ENCODE measurements at places on chromosomes 16 and 17.

- DNase-seq: peak; percentile 63
Observed at GRCh38 chr17:48471817-48472410, 41.9 kb upstream of the SKAP1 start.

DNA sequence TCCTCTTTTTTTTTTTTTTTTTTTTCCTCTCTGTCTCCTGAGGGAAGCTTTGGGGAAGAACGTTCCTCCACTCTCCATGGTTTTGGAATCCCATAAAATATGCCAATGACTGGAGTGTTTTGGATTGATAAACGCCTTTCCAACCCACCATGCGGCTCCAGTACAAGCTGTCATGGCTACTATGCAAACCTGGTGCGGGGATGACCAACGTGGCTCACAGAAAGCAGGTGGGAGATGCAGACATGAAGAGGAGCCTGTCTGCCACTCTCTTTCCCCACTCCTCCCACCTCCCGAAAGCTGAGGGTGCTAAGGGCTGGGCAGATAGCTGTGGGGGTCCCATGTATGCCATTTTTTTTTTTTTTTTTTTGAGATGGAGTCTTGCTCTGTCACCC is 69.9 kb upstream of the SEC14L1 start:
- no peak for DNase-seq

GRCh38 chr17:17837966-17838962 is 1.5 kb upstream of the SREBF1 start:
- no peak for DNase-seq

DNA sequence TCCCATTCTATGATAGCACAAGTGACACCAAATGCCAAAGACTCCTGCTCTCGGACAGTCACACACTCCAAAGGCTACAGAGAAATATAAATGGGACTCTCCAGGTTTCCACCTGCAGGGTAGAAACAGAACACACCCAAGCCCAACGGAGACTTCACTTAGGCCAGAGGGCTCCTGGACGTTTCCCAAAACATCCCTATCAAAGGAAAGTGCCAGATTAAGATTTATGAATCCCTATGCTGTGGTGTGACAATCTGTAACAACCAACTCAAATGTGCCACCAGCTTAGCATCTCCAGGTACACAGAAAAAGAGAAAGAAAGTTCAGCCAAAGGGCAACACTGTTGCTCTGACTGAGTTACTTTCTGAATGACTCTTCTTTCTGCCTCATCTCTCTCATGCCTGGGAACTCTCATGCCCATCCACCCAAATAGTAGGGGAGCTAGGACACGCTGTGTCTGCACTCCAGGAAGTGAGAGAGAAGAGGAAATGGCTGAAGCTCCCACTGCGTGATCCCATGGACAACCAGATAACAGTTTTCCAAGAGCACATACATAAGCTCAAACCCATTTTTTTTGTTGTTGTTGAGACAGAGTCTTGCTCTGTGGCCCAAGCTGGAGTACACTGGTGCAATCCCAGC is 49.7 kb downstream of the SMG6 start:
- no peak for DNase-seq

GRCh38 chr17:63171428-63172393 is 205.7 kb downstream of the TANC2 start:
- DNase-seq: no peak

- DNase-seq: no peak
Observed at GRCh38 chr17:43817826-43818225, 15.1 kb downstream of the MPP3 start.

- no peak for DNase-seq
Observed at GRCh38 chr16:47060596-47060995, 83.1 kb downstream of the NETO2 start.

- DNase-seq: no peak
Observed at GRCh38 chr17:6755731-6756184, at the start of gene XAF1. XAF1 (plus strand) TSS chr17:6756046; CDS start chr17:6756079, 33 bp downstream.

DNA sequence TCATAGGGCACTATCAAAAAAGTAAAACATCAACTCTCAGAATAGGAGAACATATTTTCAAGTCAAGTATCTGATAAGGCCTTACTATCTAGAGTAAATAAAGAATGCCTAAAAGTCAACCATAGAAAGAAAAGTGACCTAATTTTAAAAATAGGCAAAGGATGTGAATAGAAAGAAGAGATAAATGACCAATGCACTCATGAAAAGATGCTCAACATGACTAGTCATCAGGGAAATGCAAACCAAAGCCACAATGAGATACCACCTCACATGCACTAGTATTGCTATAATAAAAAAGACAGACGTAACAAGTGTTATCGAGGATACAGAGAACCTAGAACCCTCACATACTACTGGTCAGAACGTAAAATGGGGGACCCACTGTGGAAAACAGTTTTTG is 90.8 kb downstream of the DYNLRB2 start:
- no peak for DNase-seq

- no peak for DNase-seq
Observed at GRCh38 chr17:70934835-70935234, 765.5 kb downstream of the KCNJ2 start.

GRCh38 chr17:82942166-82943130 is 102.6 kb upstream of the ZNF750 start:
- DNase-seq: no peak

DNA sequence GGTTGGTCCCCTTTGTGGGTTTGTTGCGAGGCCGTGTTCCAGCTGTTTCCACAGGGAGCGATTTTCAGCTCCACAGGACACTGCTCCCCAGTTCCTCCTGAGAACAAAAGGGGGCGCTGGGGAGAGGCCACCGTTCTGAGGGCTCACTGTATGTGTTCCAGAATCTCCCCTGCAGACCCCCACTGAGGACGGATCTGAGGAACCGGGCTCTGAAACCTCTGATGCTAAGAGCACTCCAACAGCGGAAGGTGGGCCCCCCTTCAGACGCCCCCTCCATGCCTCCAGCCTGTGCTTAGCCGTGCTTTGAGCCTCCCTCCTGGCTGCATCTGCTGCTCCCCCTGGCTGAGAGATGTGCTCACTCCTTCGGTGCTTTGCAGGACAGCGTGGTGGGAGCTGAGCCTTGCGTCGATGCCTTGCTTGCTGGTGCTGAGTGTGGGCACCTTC is 27.3 kb upstream of the STH start:
- DNase-seq: no peak

DNA sequence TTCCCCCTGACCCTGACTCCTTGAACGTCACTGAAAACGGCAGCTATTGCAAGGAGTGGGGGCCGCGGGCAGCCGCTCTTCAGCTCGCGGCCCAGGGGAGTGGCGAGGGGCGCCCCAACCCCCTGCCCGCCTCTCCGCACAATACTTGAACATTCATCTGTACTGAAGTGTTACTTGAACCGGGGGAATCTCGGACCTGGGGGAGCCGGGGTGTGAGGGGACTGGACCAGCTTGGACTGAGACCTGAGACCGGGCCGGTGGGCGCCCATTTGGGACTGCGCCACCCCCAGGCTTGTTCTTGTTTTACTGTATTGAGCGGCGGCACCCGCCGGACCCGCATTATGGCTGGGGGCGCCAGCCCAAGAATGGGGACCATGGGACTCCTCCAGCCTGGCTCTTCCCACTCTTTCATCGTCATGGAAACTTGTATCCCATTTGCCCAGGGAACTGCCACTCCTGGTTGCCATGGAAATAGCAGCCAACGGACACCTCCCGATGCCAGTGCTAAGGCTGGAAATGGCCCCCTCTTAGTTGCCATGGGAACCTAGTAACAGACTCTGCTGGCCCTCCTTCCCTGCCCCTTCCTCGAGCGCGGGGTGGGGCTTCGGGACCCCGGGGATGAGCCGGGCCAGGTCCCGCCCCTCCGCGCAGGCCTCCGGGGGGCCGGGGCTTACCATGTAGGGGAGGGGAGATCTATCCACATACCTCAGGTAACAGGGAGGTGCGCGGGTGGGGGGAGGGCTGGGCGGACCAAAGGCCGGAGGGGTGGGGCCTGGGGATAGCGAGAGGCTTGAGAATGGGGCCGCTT is 805 bp upstream of the ORAI3 start:
- peak; percentile 98 for DNase-seq

DNA sequence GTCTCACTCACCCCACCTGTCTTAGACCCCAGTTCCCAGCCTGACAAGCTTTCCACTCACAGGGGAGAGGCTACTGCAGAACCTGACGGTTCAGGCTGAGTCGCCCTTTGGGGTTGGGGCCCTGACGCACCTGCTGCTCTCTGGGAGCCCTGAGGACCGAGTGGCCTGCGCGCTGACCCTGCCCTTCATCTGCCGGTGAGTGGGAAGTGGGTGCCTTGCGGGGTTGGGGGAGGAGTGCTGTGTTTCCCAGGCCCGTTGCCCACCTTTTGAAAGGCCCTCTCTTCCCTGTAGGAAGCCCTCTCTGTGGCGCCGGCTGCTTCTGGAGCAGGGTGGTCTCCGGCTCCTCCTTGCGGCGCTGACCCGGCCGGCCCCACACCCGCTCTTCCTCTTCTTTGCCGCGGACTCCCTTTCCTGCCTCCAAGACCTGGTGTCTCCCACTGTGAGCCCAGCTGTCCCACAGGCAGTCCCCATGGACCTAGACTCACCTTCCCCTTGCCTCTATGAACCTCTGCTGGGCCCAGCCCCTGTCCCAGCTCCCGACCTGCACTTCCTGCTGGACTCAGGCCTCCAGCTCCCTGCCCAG is 6.1 kb upstream of the TGFB1I1 start:
- no peak for DNase-seq

GRCh38 chr17:68624381-68624780 is 23.2 kb upstream of the FAM20A start:
- DNase-seq: no peak

GRCh38 chr17:72297326-72298115 is 176.7 kb downstream of the SOX9 start:
- no peak for DNase-seq

DNA sequence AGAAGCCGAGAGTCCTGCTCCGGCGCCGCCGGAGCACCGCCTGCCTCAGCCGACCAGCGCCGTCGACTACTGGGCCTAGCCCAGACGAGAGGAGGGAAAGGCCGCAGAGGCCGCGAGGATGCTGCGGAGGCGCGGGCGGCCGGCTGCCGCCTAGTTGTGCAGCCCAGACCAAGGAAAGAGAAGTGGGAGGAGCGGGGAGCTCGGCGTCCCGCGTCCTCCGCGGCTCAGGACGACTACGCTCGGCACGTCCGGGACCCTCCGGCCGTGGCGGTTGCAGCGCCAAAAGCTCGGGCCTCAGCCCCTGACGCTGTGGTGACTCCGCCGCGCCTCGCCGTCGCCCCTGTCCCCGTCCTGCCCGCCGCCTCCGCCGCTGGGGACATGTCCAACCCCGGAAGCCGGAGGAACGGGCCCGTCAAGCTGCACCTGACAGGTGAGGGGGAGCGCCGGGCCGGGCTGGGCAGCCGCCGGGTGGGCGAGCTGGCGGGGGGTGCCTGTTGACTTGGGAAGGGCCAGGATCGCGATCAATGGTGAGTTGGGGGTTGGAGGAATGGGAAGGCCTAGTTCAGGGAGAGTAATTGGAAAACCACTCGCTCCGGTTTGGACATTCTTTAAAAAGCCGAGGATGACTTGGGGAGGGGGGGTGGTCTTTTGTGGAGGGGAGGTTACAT is 37.7 kb downstream of the RNF135 start:
- peak; percentile 71 for DNase-seq

Data from nephron progenitor cell (in vitro differentiated cells).